ENCODE measurements at places on chromosomes 7 and 10.

GRCh38 chr7:148091882-148092281 lies 498.7 kb upstream of the C7orf33 start:
- DNase-seq, result no peak

DNA sequence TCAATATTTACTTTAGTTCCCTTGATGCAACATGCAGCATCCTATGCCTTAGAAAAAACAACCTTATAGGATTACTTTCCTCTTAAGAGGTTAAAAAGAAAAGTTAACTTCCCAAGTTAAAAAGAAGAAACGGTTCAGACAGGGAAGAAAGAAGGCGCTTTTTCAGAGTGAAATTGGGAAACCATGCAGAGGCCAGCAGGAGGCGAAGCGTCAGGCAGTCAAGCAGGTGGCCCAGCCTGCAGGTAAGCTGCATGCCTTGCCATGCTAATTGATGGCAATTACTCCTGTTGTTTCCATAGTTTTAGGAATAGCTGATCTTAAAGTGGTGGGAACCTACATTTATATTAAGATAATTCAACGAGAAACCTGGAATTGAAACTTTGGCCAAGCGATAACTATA lies 302.6 kb upstream of the SP4 start:
- DNase-seq, result no peak

DNA sequence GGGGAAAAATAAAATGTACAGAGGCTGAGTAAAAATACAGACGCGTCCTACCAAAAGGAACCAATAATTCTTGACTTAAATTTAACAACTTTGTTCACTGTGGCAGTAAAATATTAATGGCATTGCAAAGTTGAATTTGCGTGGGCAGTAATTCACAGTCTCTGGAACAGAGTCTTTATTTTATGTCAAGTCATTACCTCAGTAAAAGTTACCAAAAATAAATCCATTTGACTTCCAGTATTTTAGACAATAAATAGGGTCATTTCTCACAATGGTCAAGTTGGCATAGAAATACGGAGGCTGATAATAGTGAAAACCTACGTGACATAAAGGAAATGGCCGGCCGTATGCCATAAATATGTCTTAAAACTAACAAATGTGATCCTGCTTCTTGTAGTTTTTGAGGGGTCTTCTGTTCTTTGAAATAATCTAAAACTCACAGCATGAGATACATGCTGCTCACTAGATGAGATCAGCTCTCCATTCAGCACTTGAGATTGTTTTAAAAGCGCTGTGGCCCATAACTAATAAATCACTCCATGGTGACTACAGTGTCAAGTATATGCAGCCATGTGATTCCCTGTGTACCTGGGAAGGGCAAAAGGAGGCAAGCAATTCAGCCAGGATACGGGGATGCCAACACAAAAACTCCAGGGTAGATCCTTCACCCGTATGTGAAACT lies 75.3 kb downstream of the DOCK4 start:
- DNase-seq, result no peak

DNA sequence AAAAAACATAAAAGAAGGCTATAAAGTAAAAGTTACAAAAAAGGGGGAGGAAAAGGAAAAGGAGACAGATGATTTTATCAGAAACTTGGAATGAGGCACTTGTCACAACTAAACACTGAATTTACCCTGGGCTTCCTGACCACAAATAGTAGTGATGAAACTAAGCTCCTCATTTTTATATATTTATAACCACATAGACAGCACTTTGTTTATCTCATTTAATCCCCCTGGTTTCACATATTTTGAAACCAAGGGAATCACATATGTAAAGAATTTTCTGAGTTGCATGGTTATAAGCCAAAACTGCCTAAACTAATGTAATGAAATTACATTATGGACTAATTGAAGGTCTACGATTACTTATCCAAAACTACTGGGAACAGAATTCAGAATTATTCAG lies 39.6 kb upstream of the MET start:
- no peak for DNase-seq

DNA sequence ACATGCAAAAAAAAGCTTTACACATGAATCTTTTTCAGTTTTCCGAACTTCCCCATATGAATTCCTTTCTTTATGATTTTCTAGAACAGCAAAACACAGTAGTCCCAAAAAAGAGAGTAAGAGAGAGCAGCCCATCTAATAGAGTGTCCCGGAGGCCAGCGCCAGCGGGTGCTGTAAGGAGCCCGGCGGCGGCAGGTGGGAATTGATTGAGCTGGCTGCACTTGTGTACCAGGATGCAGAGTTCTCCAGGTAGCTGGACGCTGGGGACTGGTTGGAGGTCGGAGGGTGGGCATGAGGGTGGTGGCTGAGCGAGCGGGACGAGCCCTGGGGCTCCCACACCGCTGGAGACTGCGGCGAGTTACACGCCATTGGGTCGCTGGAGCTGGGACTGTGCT lies 4.0 kb downstream of the DLX5 start:
- DNase-seq, result no peak

GRCh38 chr10:79128923-79129305 lies 60.1 kb downstream of the ZMIZ1 start:
- no peak for DNase-seq

DNA sequence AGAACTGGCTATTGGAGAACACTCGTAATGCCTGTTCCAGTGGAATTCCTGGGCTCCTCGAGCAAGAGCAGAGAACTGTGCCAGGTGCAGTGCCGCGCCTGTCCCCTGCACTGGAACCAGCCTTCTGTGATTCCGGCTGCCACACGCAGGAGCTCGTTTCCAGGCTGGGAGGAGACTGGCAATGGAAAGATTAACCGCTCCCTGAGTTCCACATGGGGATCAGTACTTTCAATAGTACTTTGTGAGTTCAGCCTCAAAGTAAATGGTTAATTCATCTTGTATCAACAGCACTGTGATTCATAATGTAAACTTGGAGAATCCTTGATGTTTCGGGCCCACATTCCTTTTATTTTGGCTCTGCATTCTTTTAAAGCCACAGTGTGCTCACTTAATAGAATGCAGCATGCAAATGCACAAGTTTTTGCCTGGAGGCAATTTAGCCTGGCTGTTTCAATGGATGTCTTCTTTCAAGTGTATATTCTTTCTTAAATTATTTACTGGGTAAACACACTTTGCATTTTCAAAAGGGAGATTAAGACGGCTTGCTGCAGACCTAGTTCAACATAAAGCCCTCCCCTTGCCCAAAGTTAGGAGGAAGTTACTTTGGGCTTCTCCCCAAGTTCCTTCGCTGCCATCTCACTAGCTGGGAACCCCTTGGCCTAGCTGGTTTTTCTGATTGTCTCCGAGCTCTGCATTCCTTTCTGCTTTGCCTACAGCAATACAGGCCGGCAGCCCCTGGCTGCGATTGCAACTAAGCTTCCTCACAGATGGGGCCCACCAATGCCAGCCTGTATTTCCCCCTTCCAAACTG lies 138.1 kb upstream of the TCF7L2 start:
- DNase-seq, result no peak

GRCh38 chr10:50291261-50291850 lies 40.0 kb upstream of the ASAH2 start:
- DNase-seq, result no peak

DNA sequence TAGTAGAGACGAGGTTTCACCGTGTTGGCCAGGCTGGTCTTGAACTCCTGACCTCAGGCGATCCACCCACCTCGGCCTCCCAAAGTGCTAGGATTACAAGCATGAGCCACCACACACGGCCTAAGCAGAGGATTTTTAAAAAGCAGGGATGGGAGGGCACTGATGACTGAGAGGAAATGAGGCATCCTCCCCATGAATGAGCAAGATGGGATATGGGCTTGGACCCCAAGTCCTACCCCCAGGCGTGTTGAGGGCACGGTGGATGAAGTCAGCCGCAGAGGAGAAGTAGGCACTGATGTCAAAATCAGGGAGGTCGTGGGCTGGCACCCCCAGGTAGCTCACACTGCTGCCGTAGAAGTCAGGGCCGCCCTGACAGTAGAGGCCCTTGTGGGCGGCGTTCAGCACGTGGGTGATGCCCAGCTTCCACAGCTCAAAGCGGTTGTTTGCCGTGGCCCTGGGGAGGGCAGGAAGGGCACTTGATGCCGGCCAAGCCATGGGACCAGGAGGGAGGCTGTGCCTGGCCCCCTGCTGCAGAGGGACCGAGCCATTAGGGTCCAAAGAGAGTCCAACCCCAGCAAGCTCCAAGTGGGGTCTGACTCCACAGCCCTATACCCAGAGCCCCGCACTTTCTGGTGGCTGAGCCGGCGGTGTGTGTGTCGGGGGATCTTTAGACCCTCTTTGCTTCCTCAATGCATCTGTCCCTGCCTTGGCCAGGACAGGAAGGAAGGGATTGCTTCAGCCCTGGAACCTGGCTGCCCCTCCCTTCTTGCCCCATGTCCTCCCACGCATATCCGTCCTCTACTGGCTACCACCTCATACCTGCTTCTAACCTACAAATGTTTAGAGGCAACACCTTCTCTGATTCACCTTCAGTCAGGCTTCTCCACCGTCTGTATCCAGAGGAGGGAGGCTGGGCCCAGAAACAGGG lies 3.4 kb upstream of the SAMD8 start:
- DNase-seq, result no peak
